ENCODE measurements at places on chromosomes 13 and 19. TPM values are rescaled to one million over a fixed set of nuclear protein-coding genes. Genes with fewer than 3 reads are reported as not detected.
A peak's percentile ranks its signal among the peaks of the same experiment; 100 is the strongest.

DNA sequence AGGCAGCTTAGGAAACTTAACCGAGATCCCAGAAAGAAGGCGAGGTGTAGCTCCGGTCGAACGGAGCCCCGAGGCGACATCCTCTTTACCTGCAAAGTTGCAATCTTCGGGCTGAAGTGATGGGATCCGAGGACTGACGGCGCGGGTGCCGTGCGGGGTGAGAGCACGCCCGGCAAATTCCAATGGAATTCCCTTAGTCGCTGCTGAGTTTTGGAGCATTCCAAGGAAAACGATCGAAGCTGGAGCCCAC lies 141 bp downstream of the TRPC4 start:
- no peaks in the 10 kb centered on the region for H3K27me3 ChIP-seq
- H3K36me3 ChIP-seq, result no peaks in the 10 kb centered on the region
- peaks cover 33% of the 10 kb centered on the region for H3K4me1 ChIP-seq
- no peak for DNase-seq

DNA sequence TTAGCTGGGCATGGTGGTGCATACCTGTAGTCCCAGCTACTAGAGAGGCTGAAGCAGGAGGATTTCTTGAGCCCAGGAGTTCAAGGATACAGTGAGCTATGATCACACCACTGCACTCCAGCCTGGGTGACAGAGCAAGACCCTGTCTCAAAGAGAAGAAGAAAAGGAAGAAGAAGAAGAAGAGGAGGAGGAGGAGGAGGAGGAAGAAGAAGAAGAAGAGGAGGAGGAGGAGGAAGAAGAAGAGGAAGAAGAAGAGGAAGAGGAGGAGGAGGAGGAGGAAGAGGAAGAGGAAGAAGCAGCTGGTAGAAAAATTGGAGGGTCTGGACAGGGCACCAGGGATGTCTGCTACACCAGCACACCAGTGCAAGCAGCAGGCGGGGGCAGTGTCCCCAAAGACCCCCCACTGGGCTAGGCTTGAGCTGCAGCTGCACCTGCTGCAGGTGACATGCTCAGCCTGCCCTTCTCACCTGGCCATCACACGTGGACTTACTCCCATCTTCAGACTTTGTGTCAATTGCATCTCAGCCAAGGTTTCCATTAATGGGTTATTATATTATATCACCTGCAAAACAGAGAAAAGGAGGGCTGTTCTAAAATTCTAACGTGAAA lies 180.9 kb upstream of the ZNF507 start:
- DNase-seq, result no peak
- no peak overlapping the region for H3K4me3 ChIP-seq
- no peak overlapping the region for H3K27ac ChIP-seq
- H3K36me3 ChIP-seq, result no peaks in the 10 kb centered on the region

GRCh38 chr19:45356760-45357444 lies 13.5 kb downstream of the ERCC2 start:
- H3K36me3 ChIP-seq, result peaks cover 81% of the 10 kb centered on the region
- peak; percentile 67 for DNase-seq
- no peak overlapping the region for H3K4me3 ChIP-seq
- no peaks in the 10 kb centered on the region for H3K4me1 ChIP-seq
- H3K27me3 ChIP-seq, result no peaks in the 10 kb centered on the region

GRCh38 chr13:48727241-48728011 lies 73.7 kb downstream of the CYSLTR2 start:
- no peak overlapping the region for H3K4me3 ChIP-seq
- no peak overlapping the region for H3K27ac ChIP-seq
- H3K36me3 ChIP-seq, result no peaks in the 10 kb centered on the region
- no peak for DNase-seq
- H3K27me3 ChIP-seq, result no peaks in the 10 kb centered on the region
- H3K4me1 ChIP-seq, result peaks cover 12% of the 10 kb centered on the region

DNA sequence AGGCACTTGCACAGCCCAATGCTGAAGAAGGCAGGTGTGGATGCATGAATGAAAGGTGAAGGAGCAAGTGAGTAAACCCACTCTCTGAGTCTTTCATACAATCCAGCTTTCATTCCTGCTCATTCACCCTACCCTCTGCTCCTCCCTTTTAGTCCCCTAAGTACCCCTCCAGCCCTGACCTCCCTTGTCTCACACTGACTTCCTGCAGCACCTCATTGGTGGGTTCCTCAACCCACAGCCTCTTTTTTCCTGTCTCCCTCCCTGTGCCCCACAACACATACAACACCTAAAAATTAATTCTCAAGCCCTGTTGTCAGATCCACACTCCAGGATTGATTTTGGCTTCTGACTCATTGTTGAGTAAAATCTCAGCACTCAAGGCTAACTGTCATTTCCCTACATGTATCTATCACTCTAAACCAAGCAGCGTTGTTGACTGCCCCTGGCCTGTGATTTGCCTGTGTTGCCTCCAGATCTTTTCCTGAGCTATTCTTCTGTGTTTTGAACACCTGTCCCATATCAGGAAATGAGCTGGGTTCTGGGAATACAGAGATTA lies 177.3 kb upstream of the SERP2 start:
- H3K4me1 ChIP-seq, result peaks cover 8% of the 10 kb centered on the region
- no peak overlapping the region for H3K4me3 ChIP-seq
- no peak for DNase-seq
- H3K27me3 ChIP-seq, result no peaks in the 10 kb centered on the region

The PTPRH gene
- 1.1 TPM for total RNA-seq

DNA sequence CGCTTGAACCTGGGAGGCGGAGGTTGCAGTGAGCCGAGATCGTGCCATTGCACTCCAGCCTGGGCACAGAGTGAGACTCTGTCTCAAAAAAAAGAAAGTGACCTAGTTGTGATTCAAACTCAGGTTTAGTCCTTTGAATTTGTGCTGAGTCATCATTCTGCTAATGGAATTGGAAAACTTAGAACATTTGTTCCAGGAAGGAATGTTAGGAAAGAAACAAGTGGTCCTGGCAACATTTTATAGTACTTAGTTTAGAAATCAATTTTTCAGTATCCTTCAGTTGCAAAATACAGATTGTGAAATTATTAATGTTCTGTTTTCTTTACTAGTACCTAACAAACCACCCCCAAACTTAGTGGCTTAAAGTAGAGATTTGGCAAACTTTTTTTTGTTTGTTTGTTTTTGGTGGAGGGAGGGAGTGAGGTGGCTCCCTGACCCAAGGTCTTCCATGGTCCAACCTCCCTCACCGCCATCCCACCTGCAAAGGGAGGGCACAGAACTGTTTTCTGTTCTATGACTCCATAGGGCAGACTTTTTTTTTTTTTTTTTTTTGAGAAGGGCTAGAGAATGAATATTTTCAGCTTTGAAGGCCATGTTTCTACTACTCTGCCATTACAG lies 9.2 kb upstream of the SULT2A1 start:
- no peak overlapping the region for H3K4me3 ChIP-seq
- H3K4me1 ChIP-seq, result no peaks in the 10 kb centered on the region
- H3K27ac ChIP-seq, result no peak overlapping the region
- no peak for DNase-seq
- no peaks in the 10 kb centered on the region for H3K27me3 ChIP-seq

- peaks cover 10% of the 10 kb centered on the region for H3K27me3 ChIP-seq
- no peaks in the 10 kb centered on the region for H3K4me1 ChIP-seq
- DNase-seq, result no peak
Observed at GRCh38 chr13:38382946-38383345, 33.3 kb downstream of the UFM1 start.

Measured in osteoblast (primary cell).